ENCODE measurements at places on chromosomes 6 and 20.

DNA sequence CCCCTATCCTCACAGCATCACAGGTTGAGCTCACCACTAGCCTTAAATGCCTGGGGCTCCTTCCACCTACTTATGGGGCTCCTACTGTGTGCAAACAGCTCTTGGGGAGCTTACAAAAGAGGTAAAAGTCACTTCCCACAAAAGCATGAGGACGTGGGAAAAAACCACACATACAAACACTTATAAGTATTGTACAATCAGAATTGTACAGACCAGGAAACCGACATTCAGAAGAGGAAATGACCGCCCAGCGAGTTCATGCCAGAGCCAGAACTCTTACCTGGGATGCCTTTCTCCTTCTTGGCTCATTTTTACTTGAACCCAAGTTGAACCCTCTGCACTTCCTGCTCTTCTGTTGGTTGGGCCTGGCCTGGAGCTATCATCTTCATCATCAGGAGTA, 6.3 kb upstream of the PPP1R16B start:
- no peak for DNase-seq

- no peak for DNase-seq
Observed at GRCh38 chr6:53433261-53433950, 84.7 kb upstream of the ELOVL5 start.

GRCh38 chr6:73421534-73421933, 26.9 kb downstream of the DDX43 start:
- no peak for DNase-seq

GRCh38 chr6:149938571-149939355, 3.1 kb upstream of the ULBP2 start:
- DNase-seq: no peak

GRCh38 chr6:14333556-14334305, 216.2 kb downstream of the CD83 start:
- DNase-seq: no peak

GRCh38 chr20:19138758-19139157, 73.7 kb upstream of the SLC24A3 start:
- DNase-seq: no peak

GRCh38 chr6:129733290-129733689, 23.3 kb upstream of the ARHGAP18 start:
- DNase-seq: no peak

DNA sequence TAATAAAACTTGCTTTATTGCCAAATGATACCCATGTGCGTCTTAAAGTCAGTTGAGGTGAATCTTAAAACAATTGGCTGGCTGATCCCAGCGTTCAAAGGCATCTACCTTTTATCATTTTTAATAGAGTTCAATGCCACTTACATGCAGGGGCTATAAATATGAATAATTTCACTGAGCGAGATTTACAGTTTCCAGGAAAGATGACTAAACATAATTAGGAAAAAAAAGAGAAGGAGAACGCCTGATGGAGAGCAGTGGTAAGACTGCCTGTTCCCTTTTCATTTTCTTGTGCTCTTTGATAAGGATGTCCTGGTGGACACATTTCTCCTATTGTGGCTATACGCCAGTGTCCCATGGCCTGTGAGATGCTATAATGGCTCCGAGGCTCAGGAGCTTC, 139.9 kb upstream of the SLC22A23 start:
- DNase-seq: no peak

- no peak for DNase-seq
Observed at GRCh38 chr6:119201480-119201879, 123.0 kb upstream of the FAM184A start.

- DNase-seq: no peak
Observed at GRCh38 chr6:112485827-112486212, 138.7 kb downstream of the RFPL4B start.

DNA sequence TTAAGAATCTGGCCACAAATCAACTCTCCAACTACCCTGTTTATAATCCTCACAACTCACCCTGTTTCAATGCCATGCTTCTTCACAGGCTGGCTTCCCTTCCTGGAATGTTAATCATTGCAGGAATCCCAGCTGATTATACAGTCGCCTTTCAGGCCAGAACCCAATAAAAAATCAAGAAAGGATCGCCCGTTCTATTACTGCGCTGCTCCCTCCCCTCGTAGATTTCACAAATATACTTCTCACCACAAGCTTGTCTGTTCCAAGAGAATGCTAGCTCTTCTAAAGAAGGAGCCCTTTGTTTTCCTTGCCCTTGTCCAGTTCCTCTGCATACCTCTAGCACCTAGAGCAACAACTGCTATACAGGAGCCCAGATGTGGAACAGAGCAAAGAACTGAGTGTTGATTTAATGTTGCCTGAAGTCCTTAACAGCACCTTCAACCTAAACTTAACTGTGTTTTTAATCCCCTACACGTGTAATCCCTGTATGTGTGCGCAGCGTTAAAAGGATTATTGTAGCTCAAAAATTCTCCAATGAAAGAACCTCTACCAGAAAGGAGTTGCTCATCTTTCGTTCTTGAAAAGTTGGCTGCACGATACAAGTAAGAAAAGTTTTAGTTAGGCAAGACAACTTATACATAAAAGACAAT, 988 bp downstream of the ECHDC1 start:
- no peak for DNase-seq

GRCh38 chr6:67541586-67541985, 1093.5 kb upstream of the ADGRB3 start:
- DNase-seq: no peak

GRCh38 chr6:144321839-144322591, 36.9 kb downstream of the UTRN start:
- DNase-seq: no peak

DNA sequence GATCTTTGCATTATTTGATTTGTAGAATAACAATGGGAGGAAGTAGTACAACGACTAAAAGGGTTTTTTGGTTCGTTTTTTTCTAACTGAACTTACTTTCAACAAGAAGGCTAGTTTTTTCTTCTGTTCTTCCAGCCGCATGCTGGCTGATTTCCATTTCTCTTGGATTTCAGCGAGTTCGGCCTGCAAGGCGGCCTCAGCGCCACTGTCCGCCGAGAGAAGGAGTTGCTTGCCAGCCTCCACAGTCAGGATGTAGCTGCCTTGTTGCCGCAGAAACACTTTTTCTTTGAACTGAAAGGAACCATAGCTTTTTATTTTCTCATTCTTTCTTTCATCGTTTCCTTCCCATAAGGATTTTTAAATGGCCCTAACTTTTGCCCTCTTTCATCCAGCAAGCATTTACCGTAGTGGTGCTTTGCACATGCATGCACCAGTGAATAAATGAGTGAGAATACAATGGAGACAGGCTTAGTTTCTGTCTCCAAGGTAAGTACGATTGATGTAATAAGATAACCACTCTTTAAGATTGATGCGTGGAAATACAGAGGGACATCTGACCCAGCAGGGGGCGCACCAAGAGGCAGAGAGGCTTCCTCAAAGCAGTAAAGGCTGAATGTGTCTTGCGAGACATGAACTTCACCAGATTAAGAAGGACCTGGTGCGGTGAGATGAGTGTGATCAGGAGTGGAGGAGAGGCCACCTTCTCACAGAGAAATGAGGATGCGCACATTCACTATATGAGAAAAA, 398.8 kb downstream of the ESR1 start:
- no peak for DNase-seq

DNA sequence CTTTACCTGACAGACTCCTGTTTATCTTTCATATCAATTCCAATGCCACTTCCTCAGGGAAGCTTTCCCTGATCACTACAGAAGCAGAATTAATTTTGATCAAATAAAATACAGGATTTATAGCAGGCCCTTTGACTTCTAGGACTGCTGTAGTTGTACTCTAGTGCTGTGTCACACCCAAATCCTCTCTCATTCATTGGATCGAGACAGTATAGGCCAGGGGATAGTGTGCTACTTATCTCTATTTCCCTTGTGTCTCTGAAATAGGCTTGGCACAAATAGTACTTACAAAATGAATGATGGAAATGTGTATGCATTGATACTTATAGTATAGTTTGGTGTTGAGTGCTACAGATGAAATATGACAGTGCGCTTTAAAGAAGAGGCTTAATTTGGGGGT, 19.8 kb downstream of the RALY start:
- DNase-seq: no peak

DNA sequence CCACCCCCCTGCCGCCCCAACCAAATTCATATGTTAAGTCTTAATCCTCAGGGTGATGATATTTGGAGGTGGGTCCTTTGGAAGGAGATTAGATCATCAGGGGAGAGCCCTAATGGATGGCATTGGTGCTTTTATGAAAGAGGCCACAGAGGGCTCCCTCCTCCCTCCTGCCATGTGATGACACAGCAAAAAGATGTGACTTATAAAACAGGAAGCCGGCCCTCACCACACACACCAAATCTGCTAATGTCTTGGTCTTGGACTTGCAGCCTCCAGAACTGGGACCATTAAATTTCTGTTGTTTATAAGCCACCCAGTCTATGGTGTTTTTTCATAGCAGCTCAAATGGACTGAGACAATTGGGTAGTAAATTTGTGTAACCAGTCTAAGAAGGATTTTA, 176.3 kb downstream of the ADGRG6 start:
- DNase-seq: no peak

DNA sequence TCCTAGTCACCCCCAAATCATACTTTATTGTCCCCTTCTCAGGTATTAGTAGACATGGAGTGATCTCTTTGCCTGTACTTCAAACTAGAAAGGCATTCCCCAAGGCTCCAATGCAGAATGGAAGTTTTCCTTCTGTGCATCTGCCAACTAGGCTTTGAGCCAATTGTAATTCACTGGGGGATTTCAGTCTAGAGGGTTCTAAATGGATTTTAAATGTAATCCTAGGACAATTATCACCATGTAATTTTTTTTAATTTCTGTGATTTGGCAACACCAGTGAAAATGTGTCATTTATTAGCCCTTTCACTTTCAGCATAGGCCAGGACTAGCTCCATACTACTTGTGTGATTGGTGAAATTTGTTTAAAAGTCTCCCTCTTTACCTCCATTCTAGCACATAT, 557.6 kb upstream of the MARCKS start:
- DNase-seq: no peak

DNA sequence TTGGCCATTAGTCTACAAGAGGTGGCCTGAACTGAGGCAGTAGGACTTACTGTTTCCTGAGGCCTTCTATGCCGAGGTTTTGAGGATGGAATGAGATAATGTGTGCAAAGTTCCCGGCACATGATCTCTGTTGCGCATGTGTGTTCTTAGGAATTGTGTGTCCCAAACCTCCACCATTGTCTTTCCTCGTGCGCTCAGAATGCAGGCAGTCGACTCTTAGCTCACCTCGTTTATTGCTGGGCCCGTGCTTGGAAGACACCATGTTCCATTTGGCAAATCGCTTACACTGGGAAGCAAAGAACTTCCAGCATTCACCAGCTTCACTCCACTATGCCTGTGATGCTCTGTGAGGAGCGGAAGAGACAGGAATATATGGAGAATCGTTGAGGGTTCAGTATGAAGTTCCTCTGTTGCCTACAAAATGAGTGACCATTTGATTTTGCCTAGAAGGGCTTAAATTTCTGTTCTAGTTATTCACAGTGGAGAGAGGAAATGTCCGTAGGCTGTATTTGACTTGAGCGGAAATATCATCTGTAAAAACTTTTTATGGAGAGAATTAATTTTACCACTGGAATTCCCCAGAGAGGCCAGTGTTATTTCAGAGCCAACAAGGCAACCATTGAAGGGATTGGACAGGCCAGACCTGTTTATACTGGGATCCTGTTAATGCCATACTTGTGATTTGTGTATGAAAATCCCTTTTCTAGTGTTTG, 75.7 kb upstream of the CLDN20 start:
- no peak for DNase-seq

GRCh38 chr6:15375638-15376290, 129.9 kb downstream of the JARID2 start:
- DNase-seq: no peak

- no peak for DNase-seq
Observed at GRCh38 chr6:132202574-132202973, 198.7 kb downstream of the MOXD1 start.

DNA sequence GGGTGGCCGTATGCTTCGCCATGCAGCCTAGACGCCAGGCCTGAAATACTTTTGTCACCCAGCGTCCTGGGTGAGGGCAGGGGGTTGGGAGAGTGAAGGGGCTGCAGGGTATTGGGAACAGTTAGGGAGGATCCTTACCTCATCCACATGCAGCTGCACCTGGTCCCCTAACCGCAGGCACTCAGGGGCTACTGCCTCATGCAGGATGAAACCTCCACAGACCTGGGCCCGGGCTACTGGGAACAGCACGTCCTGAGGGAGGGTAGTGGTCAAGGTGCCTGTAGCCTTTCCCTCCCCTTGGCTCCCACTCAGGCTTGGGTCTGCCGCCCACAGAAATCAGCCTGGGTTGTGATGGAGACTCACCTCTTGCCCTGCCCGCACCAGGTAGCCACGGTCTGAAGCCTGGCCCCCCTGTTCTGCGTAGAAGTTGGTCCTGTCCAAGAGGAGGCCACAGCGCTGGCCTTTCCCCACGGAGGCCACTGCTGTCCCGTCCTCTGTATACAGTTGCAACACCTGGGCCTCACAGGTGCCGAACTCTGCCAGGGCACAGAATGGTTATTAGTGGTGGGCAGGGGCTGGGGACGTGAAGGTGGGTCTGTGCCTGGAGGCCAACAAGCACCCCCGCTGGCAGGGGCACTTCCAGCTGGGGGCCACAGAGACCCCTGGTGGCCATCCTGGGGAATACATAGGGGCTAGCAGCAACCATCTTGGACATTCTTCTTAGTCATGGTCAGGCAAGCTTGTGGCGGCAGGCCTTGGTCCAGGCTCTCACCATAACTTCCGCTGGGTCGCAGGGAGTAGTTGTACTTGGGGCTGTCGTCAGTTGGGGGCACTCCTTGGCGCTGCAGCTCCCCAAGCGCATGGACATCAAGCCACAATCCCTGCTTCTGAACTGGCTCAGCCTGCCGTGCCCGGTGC, 8.6 kb downstream of the AARS2 start:
- no peak for DNase-seq

DNA sequence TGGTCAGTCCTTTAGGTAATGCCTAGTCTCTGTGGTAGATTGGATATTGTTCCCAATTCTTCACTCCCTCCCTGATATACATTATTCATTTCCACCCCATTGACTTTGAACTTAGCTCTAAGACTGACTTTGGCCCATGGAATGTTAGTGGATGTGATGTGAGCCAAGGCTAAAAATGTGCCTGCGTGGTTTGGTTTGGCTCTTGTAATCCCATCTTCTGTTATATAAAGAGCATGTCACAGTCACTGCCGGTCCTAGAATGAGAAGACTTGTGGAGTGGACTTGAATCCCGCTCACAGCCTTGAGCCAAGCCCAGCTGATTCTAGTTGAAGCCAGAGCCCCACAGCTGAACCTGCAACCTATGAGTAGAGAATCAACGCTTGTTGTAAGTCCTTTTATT, 23.6 kb upstream of the DNAAF9 start:
- DNase-seq: no peak

- no peak for DNase-seq
Observed at GRCh38 chr6:25103603-25104002, 167.8 kb upstream of the RIPOR2 start.

DNA sequence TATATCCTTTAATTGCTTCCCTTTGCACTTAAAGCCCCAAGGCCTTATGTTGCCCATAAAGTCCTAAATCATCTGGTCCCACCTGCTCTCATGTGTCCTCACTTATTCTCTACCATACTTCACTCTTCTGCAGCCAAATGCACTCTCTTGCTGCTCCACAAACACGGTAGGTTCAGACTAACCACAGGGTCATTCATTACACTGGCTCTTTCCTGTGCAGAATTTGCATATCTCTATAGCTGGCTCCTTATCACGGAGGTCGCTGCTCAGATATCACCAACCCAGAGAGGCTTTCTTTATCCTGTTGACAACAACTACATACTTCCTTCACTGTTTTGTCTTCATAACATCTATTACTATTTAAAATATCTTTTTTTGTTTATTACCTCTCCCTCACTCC, 86.8 kb downstream of the MOXD1 start:
- no peak for DNase-seq

- DNase-seq: no peak
Observed at GRCh38 chr6:72936766-72937559, 288.3 kb downstream of the KHDC1L start.

GRCh38 chr20:51529758-51530157, 12.8 kb downstream of the NFATC2 start:
- DNase-seq: no peak
